ENCODE measurements at places on chromosomes 5 and 9.

DNA sequence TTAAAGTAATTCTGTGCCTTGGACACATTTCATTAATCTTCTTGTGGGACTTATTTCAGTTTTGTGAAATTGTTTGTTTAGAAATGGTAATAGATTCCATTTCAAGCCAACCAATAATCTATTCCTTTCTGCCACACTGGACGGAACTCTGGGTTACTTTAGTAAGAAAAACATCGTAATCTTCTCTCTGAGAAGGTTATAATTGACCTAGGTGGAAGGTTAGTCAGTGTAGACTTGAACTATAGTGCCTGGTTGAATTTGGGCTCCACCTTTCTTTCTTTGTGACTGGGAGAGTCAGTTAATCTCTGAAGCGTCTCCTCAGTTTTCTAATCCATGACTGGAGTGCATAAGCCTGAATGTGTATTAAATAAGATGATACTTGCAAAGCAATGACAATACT, 89.7 kb upstream of the PRLR start:
- DNase-seq: no peak

DNA sequence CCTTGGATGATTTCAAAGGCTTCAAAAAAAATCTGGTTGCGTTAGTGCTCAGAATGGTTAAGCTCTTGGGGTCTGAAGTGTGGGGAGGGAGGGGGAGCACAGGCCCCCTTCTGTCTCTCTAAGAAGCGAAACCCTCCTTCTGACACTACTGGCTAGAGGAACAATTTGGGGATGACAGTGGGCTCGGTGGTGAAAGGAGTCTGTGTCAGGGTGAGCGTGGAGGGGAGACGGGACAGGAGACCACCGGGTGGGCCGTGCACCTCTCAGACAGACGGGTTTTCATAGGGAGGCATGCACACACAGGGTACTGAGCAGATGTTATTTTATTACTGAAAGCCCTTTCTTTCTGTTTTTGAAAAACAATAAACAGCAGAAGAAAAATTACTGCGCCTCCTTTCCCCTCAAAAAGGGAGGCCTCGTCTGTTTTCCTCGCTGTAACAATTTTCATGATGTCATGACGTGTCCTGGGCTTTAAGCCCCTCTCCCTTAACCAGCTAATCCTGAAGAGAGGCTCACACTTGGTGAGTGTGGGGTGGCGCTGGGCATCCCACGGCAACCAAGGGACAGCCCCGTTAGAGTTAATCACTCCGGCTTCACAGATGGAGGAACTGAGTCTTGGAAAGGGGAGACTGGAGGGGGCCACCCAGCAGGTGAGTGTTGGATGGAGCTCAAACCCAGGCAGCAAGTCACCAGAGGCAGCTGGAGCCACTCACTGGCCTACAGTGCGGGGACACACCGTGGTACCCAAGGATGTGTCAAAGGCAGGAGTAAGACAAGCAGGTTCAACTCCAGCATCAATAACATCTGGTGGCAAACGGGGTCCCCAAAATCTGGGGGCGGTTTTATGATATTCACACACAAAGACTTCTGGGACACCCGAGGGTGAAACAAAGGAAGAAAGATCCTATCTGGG, 53.4 kb downstream of the PTCH1 start:
- DNase-seq: no peak

- no peak for DNase-seq
These were observed 121.2 kb upstream of the RANBP3L start for GRCh38 chr5:36422952-36423351.

- no peak for DNase-seq
These were observed 35.2 kb downstream of the WHRN start for GRCh38 chr9:114470121-114470520.

- no peak for DNase-seq
These were observed 197.2 kb upstream of the RGMB start for GRCh38 chr5:98576275-98576674.

DNA sequence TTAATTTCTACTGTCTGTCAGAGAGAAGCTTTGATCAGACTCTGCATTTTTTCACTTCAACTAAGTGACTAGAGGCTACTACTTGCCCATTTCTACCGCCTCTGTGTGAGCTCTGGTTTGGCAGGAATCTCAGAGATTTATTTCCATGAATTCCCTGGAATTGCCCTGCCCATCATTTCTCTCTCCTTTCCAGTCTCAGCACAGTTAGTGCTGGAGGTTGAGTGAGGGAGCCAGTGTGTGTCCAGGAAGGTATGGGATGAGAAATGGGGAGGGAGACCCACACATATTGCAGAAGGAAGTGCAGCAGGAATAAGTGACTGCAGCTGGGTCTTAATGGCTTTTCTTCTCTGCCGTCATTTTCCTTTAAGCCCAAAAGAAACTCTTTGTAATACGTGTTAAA, 443.1 kb upstream of the ZNF462 start:
- no peak for DNase-seq

- no peak for DNase-seq
These were observed 48.5 kb upstream of the NAA35 start for GRCh38 chr9:85892401-85892800.

GRCh38 chr5:175539936-175540335, 61.6 kb downstream of the SFXN1 start:
- DNase-seq: no peak

DNA sequence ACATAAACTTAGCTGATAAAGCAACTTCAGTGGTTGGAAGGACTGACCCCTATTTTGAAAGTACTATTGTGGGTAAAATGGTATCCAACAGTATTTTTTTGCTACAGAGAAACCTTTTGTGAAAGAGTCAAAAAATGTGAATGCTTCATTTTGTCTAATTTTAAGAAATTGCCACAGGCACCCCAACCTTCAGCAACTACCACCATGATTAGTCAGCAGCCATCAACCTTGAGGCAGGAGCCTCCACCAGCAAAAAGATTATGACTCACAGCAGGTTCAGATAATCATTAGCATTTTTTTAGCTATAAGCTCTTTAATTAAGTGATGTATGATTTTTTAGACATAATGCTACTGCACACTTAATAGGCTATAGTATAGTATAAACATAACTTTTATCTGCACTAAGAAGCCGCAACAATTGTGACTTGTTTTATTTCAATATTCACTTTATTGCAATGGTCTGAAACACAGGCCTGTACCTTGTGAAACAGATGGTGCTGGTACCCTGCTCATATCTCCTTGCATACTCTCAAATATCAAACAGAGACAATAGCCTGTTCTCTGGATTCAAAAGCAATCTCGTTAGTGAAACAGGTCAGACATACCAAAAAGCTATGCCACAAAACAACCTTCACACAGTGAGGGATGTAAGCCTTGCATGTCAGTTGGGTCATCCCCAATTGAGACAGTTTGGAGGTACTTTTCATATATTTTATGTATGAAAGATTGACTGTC, 261.2 kb upstream of the FAM174A start:
- DNase-seq: no peak

- DNase-seq: no peak
These were observed 176.6 kb downstream of the CACNA1B start for GRCh38 chr9:138053996-138054752.

DNA sequence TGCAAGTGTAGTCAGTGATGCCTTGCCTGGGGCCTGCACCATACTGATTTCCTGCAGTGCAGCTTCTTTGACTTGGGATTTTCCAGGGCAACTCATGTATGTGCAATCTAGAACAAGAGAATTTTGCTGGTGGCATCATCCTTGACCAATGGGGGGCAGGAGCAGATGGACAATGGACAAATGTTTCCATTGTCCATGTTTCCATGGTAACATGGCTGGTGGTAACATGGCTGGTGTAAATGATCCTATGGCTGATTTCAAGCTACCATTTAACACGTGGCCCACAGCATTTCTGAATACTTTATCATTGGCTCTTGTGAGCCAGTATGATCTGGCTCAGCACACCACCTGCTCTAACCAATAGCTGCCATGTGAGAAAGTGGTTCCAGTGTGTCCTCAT, 130.1 kb upstream of the OSMR start:
- DNase-seq: no peak

DNA sequence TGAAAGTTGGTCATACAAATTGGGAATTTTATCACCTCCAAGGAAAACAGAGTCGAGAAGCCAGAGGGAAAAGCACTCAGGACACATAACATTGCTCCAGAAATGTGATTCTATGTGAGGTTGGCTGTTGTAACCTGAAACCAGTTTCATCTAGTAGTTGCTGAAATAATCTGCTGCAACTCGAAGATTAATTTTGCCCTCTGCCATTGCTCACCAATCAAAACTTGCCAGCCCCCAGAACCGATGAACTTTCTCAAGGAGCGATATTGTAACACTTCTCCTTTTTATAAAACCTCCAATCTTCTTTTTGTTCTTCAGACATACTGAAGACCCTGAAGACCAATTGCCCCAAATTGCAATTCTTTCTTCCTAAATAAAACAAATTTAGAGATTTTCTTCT, 31.1 kb downstream of the C5orf58 start:
- no peak for DNase-seq

- DNase-seq: no peak
These were observed 41.5 kb upstream of the EGFL7 start for GRCh38 chr9:136621019-136621733.

DNA sequence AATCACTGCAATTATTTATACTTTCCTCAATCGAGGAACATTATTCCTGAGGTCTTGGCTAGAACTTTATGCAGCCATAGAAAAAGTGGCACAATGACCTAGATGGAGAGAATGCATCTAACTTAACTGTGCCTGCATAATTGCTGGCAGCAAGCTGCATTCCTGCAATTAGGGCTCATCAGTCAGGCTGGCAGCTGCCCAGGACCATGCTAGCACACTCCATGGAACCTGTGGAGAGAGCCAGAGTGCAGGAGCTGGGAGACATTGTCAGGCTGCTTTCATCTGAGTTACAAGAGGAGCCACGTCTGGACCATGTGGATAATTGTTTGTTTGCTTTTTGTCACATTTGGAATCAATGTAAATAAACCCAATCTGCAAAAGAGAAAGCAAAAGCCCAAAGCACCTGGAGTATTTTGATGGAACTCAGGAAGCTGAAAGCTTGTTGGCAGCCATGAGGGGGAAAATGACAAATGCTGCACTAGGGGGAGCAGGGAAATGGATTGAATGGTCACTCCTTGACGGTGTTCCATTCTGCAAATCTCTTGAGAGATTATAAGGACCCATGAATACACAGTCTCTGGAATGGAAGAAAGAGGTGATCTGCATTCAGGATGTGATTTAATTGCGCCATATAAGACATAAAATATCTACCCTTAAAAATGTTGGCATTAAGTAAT, 839.9 kb downstream of the MAT2B start:
- no peak for DNase-seq

- DNase-seq: no peak
These were observed 100.6 kb downstream of the ZCCHC7 start for GRCh38 chr9:37220971-37221370.

DNA sequence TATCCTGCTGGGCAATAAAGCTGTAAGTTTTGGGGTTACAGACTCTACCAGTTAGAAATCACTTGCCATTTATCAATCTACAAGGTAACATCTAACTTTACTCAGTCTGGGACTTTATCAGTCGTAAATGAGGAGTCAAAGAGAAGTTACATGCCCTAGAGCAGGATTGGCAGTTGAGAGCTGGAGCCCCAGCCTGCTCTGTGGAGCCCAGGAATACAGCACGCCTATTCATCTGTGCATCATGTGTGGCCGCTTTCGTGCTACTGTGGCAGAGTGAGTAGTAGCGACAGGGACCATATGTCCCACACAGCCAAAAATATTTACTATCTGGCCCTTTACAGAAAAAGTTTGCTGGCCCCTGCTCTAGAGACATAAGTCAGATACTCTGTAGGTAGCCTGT, 152.5 kb upstream of the NTRK2 start:
- DNase-seq: no peak

GRCh38 chr5:55364537-55365055, 56.8 kb downstream of the MTREX start:
- no peak for DNase-seq

- DNase-seq: peak; percentile 5
These were observed 124.4 kb downstream of the TENT4A start for GRCh38 chr5:6837519-6838110.

DNA sequence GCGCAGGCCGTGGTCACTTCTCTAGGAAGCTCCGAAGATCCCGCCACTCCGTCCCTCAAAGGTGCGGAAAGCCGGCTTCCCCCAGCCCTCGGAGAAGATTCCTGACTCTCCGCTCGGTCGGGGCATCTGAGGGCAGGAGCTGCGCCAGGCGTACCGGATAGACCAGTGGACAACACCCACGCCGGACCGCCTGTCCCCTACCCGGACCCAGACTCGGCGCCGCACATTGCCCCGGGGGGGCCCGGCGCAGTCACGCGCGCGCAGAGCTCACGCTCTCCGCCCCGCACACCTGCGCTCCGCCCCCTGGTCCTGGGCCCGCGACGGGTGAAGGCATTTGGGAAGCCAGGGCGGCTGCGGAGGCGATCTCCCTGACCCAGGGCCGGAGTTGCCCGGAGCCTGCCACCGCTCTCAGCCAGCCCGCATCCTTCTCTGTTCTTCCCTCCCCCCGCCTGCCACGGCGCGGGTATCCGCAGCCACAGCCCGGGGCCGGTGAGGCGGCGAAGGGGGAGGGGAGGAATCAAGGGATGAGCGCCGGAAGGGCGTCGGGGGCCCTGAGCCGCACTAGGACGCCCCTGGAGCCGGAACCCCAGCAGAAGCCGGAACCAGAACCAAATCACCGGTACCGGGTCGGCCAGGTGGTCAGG, 448 bp downstream of the RELL2 start:
- DNase-seq: peak; percentile 45

DNA sequence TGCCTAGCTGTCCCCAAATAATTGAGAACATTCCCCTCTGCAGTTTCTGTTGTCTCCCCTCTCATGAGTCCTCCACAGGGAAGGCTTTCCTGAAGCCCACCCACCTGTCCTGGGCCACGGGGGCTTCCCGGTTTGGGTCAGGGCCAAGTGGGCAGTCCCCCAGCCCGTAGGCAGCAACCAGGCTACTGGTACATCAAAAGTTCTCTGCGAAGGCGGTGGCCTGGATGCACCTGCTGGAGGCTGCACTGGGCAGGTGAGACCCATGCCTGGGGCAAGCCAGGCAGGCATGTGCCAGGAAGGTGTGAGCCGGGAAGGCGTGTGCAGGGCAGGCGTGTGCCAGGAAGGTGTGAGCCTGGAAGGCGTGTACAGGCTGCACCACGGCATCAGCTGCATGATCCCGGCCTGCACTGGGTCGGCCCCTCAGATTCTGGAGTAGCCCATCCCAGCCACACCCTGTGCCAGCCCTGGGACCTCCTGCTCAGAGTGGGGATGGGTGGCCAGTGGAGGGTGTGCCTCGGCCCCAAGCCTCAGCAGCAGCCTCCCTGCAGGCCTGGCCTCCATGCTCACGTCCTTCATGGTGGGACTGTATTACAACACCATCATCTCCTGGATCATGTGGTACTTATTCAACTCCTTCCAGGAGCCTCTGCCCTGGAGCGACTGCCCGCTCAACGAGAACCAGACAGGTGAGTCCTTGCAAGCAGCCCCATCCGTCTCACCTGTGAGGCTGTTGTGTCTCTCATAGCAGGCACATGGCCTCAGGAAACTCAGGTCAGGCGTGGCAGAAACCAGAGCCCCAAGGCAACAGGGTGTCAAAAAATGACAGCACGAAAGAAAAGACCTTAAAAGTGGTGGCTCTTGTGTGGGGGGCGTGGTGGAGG, 8.7 kb downstream of the SLC6A19 start:
- no peak for DNase-seq

- no peak for DNase-seq
These were observed 221.1 kb upstream of the ACTBL2 start for GRCh38 chr5:57703721-57704120.

Data from CD4-positive, alpha-beta T cell treated with Interleukin-6 at 100 ng/mL for 8 hours (primary cell).